Stimulated activated naive CD4-positive, alpha-beta T cell treated with Interleukin-2 at 50 U/mL for 16 hours (primary cell): ENCODE measurements at places on chromosomes 12 and 14.

DNA sequence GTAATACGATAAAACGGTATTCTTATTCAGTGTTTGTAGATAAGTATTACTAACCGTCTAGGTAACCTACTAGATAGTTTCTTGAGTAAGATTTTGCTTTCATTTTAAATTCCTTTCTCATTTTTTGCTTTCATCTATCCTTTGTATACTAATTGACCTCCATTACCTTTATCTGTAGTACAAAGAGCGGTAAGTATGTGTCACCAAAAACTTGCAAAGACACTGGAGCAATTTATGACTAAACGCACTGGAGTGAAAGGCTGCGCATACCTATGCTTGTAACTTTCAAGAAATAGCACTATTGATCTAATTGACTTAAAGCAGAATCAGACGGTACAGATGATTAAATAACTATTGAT is 1.7 kb downstream of the ARHGAP5 start:
- DNase-seq: no peak

DNA sequence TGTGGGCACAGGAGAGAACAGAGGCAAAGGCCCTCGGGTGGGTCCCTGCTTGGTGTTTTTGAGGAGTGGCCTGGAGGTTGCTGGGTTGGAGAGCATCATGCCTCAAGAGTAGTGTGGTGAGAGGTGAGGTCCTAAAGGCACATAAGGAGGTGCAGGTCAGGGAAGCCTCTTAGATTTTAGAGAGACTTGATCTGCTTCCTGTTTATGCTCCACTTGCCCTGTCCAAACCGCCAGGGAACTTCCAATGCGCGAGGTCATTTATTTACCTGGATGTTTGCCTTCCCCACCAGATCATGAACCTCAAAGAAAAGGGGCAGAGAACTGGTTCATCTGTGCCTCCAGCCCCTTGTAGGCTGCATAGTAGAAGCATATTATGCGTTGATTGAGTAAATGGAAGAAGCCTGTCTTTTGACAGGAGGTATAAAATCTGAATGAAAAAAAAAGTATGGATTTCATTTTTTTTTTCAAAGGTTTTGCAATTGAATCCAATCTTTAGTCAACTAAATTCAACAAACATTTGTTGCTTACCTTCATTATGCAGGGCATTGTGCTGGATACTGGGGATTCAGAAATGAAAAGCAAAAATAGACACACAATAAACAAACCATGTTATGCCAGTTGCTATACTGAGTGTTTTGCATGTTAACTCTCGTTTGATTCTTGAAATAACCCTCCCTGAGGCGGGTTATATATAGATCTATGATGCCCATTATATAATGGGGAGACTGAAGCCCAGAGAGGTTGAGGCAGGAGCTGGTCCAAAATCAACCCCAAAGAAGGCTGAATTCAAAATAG is 485.2 kb downstream of the VRK1 start:
- DNase-seq: no peak

DNA sequence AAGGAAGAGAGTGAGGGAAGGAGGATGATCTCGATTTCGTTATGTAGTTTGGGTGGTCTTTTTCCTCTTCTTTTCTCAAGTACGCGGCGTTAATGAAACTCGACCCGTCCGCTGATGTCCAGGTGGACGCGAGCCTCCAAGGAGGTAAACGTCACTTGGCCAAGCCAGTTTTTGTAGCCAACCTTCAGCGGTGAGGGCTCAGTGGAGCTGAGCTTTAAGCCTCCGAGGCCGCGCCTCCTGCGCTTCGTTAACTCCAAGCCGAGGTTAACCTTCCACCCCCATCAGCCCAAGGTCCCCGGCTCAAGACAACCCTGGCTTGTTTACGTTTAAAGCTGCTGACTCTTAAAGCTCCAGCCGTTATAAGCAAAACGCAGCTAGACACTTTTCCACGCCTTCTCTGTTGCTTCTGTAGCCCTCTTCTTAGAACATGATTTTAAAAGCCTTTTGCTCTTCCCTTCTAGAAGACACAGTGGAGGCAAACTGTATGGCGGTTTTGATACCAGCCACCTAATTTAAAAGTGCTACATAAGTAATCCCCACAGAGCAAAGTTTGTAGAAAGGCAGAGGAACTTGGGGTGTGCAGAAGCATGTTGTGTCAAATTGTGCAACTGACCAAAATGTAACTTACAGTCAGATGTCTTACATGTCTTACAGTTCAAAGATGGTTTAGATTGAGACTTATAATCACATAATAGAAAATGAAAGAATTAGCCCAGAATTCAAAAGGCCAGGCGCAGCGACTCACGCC is 923 bp upstream of the ITPR2 start:
- DNase-seq: no peak

DNA sequence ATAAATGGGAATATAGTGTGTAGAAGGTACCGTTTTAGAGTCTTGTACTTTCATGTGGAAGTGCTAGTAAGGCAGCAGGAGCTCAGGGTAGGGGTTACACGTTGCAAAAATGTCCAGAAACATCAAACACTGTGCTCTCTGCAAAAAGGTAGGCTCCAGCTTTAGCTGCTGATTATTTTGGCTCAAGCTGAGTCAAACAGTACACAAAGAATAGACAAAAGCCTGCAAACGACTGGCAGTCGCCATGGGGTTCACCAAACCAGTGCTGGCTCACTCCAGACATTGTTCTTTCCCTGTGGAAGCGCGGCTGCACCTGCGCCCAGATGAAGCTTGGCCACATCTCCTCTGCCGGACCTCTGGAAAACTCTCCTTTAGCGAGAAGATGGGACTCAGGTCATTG is 45.3 kb upstream of the NAA30 start:
- DNase-seq: no peak

DNA sequence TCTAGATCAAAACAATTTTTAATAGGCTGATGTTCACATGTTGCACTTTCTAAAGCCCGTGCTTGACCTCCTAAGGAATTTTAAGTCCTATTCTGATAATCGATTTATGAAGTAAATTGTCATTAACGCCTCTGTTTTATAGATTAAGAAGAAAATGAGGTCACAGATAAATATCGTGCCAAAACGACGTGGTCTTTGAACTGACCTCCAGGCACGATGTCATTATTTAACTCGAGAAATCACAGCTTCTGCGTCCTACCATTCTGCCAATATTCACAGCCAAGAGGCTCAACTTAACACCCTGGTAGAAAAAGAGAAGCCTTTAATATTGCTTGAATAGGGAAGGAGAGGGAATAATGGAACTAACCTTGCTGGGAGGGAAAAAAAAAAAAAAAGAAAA is 888 bp upstream of the EEA1 start:
- DNase-seq: no peak

DNA sequence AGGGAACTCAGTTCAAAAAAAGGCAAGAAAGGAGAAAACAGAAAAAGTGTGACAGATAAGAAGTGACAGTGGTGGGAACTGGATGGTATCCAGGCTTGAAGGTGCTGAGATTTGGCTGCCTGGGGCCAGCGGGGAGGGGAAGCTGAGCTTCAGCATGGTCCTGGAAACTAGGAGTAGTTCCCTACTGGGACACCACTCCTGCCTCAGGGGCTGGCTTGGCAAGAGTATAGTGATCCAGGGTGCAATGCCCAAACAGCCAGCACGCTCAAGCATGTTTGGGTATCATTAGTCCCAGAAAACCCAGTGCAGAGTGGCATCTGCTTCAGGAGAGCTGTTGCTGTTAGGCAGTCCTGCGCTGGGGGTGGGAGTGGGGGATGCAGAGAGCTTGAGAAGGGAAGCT is 49.5 kb upstream of the KTN1 start:
- no peak for DNase-seq

DNA sequence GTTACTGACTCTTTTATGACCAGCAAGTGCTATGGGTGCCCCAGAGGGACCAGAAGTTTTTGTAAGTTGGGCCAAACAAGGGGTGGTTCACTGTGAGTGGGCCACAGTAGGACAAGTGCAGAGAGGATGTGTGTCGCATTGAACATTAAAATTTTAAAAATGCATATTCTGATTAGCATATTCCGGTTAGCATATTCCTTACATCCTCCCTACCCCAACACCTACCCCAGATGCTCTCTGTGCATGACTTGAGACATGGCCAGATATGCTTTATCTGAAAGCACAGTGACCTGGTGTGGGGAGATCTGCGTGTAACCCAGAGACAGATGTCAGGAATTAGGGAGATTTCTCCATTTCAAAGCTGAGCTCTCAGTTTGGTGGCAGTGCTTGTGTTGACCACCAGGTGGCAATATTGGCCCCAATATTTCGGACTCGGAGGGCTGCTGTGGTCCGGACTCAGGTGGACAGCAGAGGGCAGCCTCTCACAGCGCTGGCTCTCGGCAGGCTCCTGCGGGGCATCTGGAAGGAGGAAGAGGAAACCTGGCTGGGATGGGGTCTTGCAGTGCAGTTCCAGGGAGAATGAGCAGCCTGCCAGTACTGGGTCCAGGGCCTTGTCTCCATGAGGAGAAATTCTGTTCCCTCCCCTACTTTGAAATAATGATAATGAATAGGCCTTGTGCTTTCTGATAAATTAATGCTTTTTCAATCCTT is 1.6 kb upstream of the CEBPE start:
- DNase-seq: peak; percentile 72

DNA sequence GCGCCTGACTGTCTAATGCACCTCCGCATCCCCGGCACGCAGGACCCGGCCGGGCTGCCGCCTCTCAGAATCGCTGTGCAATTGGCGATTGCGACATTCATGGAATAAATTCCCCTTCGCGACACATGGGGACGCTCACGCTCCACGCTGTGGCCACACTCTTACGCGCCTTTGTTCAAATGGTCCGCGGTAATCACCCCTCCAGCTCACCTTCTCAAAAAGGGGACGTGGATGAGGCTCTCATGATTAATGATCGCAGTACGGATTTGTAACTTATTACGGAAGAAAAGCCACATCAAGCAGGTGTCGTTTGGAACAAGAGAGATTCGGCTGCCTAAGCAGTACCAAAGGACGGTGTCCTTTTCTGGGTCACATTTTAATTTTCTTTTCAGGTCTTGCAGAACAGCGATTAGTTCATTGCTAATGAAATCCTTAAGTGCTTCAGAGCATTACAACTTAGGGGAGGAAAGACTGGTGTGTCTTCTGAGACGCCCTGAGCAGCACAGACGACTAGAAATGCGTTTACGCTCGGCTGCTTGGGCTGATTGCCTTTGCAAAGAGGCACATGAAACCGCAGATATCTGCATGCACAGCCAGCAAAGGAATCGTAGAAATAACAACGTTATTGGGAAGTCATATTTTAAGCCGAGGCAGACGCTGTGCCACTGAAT is 37.3 kb upstream of the ADGRD1 start:
- no peak for DNase-seq

DNA sequence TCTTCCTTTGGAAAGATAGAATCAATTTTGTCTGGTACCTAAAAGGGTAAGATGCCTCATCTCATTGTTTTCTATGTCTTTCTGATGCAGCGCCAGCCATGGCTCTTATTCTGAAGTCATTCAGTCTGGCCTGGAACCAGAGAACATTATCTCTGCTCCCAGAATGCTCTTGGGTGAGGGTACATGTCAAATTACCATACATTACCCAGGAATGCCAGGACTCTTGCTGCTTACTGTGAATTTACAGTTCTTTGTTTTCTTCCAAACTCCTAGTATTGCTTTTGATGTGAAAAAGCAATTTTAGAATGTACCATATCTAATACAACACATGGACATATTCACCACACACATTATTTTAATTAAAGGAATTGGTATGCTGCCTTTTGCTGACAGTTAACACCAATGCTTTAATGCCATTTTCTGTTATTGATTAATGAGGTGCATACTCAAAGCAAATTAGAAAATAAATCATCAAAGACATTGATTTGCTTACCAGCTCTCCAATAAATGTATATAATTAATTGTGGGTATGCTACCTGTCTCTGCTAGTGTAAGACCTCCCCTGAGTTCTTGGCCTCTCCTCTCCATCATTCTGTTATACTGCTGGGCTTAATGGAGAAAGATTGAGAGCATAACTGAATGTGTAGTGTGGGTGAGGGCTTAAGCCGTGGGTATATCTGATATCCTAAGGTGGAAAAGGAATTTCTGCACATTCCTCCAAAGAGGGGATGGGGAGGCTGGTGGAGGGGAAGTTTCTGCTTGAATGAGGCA is 337.7 kb downstream of the C12orf75 start:
- no peak for DNase-seq

- DNase-seq: no peak
These were observed 373.0 kb downstream of the CCDC91 start for GRCh38 chr12:28563286-28563685.

DNA sequence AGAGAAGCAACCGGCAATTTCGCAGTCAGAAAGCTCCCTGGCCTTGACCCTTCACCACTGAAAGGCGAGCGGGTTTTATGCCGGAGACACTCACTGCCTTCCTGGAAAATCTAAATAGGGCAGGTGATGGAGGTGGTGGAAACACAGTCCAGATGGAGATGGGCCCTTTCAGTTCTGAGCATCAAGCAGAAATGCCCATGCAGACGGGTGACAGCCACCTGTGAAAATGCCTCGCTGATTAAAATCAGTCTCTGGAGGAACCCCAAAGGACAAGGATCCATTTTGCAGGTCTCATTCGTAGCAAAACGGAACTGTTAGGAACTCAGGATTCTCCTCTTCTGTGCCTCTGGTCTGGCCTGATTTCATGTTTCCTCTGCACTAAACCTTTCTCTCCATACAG is 74.2 kb downstream of the FZD10 start:
- DNase-seq: no peak

GRCh38 chr14:105448706-105449111 is 25.9 kb upstream of the CRIP2 start:
- DNase-seq: peak; percentile 34

DNA sequence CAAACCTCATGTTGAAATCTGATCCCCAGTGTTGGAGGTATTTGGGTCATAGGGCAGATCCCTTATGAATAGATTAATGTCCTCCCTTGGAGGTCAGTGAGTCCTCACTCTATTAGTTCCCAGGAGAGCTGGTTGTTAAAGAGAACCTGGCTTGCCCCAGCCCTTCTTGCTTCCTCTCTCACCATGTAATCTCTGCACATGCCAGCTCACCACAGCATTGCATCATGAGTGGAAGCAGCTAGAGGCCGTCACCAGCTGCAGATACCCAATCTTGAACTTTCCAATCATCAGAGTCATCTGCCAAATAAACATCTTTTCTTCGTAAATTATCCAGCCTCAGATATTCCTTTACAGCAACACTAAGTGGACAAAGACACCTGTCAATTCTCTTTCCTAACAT is 161.8 kb upstream of the IGF1 start:
- no peak for DNase-seq

GRCh38 chr12:121781484-121781997 is 11.9 kb downstream of the RHOF start:
- DNase-seq: no peak

- DNase-seq: no peak
These were observed 154.9 kb upstream of the PWP1 start for GRCh38 chr12:107530701-107531100.

DNA sequence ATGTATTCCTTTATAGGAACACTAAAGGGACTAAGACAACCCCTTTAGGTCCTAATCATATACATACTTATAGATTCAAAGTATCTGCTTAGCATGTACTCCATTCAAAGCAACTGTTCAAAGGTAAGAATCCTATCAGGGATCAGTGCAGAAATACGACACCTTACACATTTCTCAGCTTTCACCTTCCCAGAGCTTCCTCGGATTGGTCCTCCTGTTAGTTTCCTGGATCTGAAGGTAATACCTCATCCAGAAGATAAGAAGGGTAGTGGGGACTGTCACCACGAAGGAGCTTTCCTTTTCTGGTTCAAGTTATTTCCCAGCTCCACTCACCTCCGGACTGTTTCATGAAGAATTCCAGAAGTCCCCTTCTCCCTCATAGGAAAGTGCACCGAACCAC is 38.0 kb downstream of the RCOR1 start:
- DNase-seq: no peak
